Adipose tissue (tissue), 3 donors: ENCODE measurements at places on chromosomes 7 and 10. TPM values are rescaled to one million over a fixed set of nuclear protein-coding genes. Genes with fewer than 3 reads are reported as not detected.

RBP4 gene
- polyA plus RNA-seq, result 307 TPM

ACHE gene
- polyA plus RNA-seq, result 0.67 TPM

CAV2 gene
- 205 TPM for polyA plus RNA-seq

BCCIP gene
- polyA plus RNA-seq, result 54.2 TPM

AGR3 gene
- 3.9 TPM for polyA plus RNA-seq

WASHC2C gene
- polyA plus RNA-seq, result 20.1 TPM

TMEM225B gene
- polyA plus RNA-seq, result 0.52 TPM

INMT gene
- 2.1 TPM for polyA plus RNA-seq

SPACDR gene
- polyA plus RNA-seq, result 0.13 TPM

SLC26A3 gene
- polyA plus RNA-seq, result 0.05 TPM

OR2A1 gene
- 0.05 TPM for polyA plus RNA-seq

SPDYE8 gene
- polyA plus RNA-seq, result not detected

ECHDC3 gene
- 49.4 TPM for polyA plus RNA-seq

MCMBP gene
- polyA plus RNA-seq, result 16.2 TPM

TIAL1 gene
- polyA plus RNA-seq, result 34.7 TPM

MACROH2A2 gene
- 6.2 TPM for polyA plus RNA-seq

SLC13A1 gene
- polyA plus RNA-seq, result not detected

LRIT1 gene
- polyA plus RNA-seq, result not detected

CUBN gene
- 0.36 TPM for polyA plus RNA-seq

ARPC1B gene
- 282 TPM for polyA plus RNA-seq

CALCR gene
- polyA plus RNA-seq, result not detected

CLCN1 gene
- polyA plus RNA-seq, result not detected
